ENCODE measurements at places on chromosomes 16 and 17.
A peak's percentile ranks its signal among the peaks of the same experiment; 100 is the strongest.

DNA sequence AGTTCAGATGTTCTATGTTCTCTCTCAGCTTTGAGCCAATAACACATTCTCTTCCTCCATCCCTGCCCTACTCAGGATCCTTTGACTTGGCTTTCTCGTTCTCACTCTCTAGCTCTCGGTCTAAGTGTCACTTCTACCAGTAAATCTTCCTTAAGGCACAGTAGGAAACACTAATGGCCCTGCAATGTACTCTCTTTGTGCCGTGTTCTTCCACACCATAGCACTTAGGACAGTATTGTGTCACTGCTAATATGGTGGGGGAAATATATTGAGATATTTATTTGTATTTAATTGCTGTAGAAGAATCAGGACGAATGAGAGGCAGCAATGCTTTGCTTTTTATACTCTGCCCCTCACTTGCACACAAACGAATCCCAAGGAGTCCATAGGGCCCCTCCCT is 493.1 kb downstream of the SHISA9 start:
- DNase-seq, result no peak

DNA sequence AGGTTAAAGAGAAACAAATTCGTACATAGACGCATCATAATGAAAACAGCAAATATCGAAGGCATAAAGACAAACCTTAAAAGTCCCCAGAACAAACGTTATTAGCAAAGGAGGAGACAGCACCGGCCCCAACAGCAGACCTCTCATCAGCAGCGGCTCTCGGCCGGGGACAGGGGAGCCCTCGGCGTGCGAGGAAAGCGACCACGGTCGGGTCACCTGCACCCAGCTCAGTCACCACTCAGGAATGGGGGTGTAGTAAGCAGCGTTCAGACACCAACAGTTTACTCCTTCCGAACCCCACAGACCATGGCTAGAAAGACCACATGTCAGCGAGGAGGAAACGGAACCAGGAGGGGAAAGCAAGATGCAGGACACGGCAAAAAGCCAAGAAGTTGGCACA is 109.3 kb upstream of the CHMP6 start:
- no peak for DNase-seq

DNA sequence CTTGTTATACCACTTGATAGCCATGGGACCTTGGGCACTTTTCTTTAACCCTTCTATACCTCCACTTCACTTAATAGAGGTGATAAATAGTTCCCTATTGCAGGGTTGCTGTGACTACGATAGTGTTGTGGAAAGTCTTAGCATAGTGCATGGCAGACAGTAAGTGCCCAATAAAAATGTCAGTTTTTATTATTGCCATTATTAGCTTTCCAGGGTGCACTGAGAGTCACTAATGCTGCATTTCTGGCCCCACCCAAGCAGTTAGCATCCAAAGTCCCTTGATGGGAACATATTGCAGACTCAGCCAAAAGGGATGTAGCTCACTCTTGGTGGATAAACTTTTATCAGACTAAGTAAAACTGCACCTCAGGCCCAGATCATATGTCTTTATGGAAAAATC is 41.5 kb upstream of the TEKT3 start:
- DNase-seq, result no peak

GRCh38 chr16:12837291-12837690 is 33.6 kb upstream of the CPPED1 start:
- no peak for DNase-seq

GRCh38 chr17:48483471-48484131 is 47.2 kb downstream of the HOXB1 start:
- peak; percentile 66 for DNase-seq
